ENCODE measurements at places on chromosomes 1 and 21.

GRCh38 chr1:86972262-86972661 is 57.8 kb downstream of the HS2ST1 start:
- no peak for DNase-seq

- no peak for DNase-seq
These were observed 106.7 kb downstream of the TM2D1 start for GRCh38 chr1:61618193-61618592.

DNA sequence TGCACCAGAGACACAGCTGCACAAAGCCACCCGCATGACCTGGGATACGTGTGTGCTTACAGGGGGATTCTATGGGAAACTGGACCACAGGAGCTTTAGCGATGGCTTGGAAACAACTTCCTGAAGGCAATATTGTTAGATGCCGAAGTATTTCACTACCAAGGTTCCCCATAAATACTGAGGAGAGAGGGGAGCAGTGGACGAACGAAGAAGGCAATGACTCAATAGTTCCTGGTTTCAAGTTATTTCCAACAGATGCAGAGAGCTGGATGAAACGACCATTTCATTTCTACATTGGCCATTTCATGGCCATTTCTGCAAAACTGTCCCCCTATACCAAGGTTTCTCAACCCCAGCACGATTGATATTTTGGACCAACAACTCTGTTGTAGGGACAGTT is 61.3 kb downstream of the CD34 start:
- no peak for DNase-seq

DNA sequence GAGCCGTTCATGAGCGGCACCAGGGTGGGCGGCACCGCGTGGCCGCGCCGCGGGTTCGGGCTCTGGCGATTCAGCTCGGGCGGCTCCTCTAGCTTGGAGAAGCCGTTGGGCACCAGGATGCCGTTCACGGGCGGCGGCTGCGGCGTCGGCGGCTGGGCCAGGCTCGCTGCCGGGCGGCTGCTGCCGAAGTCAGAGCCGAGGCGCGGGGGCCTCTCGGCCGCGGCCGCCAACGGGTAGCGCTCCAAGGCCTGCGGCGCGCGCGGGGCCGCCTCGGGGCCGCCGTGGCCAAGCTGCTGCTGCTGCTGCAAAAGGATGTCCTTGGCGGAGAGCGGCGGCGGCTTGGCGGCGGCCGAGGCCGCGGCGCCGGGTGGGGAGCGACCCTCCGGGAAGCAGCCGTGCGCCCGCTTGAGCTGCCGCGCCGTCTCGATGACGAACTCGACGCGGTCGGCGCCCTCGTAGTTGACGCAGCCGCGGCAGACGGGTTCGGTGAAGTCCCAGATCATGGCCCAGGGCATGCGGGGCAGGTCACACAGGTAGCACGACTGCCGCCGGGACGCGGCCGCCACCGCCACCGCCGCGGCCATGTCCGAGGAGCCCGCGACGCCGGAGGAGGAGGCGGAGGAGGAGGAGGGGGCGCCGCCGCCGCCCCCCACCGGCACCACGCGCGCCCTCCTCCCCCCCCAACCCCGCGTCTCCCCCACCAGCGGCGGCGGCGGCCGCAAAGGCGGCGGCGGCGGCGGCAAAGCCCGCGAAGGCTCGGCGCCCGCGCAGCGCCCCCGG is 877 bp downstream of the IRF2BP2 start:
- DNase-seq = peak; percentile 81

DNA sequence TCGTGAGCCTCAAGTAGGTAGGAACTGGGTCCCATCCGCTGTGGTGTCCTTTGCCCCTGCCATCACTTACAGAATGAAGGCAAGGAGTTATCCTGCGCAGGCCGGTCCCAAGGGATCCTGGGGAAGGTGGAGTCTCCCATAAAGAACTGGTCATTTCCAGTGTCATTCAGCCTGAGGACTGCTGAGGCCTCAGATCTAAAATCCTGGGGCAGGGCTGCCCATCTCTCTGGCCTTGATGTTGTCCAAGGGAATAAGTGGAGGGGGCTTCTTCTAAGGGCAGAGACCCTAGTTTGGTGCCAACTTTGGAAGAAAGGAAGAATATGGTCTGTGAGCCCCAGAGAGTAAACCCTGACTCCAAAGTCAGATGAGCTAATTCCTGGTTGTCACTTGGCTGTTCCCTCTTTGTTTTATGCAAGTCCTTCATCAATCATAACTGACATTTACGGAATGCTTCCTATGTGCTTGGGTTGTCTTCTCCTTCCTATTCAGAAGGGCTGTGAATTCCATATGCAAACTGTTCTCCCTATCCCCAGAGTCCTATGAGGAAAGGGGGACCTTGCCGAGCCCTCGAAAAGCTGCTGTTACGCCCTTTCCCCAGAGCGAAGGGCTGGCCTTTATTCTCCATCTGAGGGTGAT is 6.9 kb downstream of the IFI6 start:
- no peak for DNase-seq

- DNase-seq = no peak
These were observed 282.2 kb downstream of the RRAGC start for GRCh38 chr1:38577385-38577784.

GRCh38 chr1:62706985-62707743 is 19.0 kb upstream of the DOCK7 start:
- DNase-seq = no peak

DNA sequence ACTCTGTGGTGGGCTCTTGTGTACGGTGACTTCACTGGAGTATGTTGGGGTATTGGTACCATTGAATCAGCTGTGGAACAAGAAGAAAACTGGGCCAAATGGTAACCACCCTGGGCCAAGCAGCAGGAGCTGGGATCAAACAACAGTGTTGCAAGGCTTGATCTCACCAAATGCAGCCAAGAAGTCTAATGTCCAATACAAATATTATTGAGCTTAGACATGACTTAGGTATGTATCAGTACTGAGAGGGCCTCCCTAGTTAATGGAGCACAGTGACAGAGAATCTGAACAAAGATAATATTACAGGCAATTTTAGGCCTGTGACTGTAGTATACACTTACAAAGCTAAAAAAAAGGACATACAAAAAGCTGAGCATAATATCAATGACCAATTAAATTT is 604.8 kb downstream of the PLA2G4A start:
- DNase-seq = no peak

GRCh38 chr1:19083081-19083480 is 126.6 kb upstream of the IFFO2 start:
- DNase-seq = no peak

GRCh38 chr21:43854773-43855633 is 10.0 kb upstream of the AGPAT3 start:
- no peak for DNase-seq

GRCh38 chr1:119974013-119974412 is 77.7 kb upstream of the ADAM30 start:
- DNase-seq = no peak

- no peak for DNase-seq
These were observed 102.3 kb downstream of the OMA1 start for GRCh38 chr1:58443986-58444868.

GRCh38 chr1:77220687-77221463 is 1.6 kb upstream of the PIGK start:
- DNase-seq = no peak
